ENCODE measurements at places on chromosomes 12 and 14.

DNA sequence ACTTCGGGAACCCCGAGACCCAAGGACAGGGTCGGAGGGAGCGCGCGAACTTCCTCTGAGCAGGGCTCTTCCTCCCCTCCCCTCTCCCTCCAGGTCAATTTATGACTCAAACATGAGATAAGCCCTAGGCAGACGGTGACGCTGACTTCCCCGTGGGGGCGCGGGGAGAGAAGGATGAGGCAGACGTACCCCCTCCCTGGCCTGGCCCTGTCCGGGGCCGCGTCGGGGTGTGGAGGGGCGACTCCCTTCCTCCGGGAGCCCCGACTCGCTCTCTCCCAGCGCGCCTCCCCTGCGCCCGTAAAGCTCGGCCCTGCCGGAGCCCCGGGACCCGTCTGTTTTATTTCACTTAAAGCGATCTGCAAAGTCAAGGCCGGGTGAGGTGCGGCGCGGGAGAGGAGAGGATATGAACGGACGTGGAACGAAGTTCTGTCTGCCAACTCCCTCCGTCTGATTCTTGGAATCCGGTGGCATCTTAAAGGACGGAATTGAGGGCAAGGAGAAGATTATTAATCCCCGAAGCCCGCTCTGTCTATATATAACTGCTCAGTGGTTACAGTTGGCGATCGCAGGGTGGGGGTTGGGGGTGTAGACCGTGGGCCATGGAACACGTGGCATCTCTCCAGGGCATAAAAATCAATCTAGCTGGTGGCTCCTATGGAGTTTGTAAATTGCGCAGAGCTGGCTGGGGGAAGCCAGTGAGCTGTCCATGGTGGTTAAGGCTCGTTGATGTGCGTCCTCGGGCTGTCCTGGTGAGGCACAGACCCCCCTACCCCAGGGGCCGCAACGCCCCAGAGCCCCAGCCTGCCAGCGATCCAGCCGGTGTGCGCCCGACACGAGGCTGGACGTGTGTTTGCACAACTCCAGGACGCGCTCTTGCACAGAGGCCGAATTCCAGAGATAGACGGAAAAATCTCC, 2.9 kb upstream of the PTHLH start:
- no peak for DNase-seq

GRCh38 chr12:101891462-101891971, 14.1 kb downstream of the DRAM1 start:
- no peak for DNase-seq

DNA sequence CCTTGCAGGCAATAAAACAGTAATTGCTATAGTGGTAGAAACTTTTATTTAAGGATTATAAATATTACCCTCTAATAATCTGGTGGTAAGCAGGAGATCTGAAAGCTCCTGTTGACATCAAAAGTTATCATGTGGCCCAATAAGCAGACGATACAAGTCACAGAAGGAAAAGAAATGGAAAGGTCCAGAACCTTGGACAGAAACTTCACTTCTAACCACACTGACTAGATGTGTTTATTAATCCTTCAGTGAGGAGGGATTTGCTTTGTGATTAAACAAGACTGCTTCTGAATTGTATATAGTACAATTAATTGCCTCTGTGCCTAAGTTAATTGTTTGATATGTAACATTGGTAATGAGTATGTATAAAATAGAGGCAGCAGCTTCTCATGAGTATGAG, 652.7 kb upstream of the MIS18BP1 start:
- DNase-seq: no peak

- no peak for DNase-seq
Measured at GRCh38 chr12:2390850-2391390, 338.1 kb downstream of the CACNA1C start.
